Cardiac muscle cell (in vitro differentiated cells and primary cell): ENCODE measurements at places on chromosomes 7 and 10. TPM values are rescaled to one million over a fixed set of nuclear protein-coding genes. Genes with fewer than 3 reads are reported as not detected.

DNA sequence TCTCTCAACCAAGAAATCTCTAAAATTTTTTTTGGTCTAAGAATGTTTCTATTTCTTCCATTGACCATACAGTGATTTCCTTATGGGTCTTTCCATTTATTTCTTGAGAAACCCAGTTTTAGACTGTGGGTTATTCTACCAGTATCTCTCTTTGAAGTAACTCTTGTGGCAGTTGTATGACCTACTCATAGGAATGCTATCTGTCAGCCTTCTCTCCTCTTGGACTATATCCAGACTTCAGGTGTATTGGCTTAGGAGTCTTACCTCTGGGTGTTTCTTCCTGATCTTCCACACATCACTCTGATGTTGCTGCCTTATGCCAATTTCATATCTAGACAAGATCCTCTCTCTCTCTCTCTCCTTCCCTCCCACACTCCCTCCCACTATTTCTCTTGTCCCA is 178.1 kb downstream of the BMPER start:
- no peak overlapping the region for H3K4me3 ChIP-seq
- DNase-seq: no peak
- H3K27me3 ChIP-seq: no peaks in the 10 kb centered on the region
- no peak overlapping the region for H3K27ac ChIP-seq
- H3K36me3 ChIP-seq: peaks cover 59% of the 10 kb centered on the region

DNA sequence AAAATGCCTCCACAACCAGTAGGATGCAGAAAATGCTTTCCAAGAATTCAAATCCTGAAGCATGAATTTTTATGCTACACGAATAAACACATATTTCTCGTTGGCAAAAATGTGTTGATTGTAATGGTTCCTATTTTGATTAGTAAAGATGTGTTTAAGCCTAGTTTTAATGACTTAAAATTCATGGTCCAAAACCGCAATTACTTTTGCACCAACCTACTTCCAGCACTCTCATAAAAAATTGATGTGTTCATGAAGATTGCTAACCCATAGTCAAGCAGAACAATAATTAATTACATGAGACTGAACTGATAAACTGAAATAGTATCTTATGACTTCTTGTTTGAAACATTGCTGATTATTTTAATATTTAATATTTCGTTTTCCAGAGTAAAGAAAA is 828.8 kb downstream of the CCSER2 start:
- no peak overlapping the region for H3K4me3 ChIP-seq
- no peaks in the 10 kb centered on the region for H3K36me3 ChIP-seq
- H3K27me3 ChIP-seq: no peaks in the 10 kb centered on the region
- peaks cover 19% of the 10 kb centered on the region for H3K4me1 ChIP-seq
- H3K27ac ChIP-seq: no peak overlapping the region

RASA4B gene
- 4.7 and 15.1 TPM in 2 replicates for total RNA-seq

MMD2 gene
- not detected in 2 replicates for total RNA-seq

ATG9B gene
- total RNA-seq: 7.1 and 8.4 TPM in 2 replicates

GRCh38 chr10:69375307-69376151 is 41.2 kb downstream of the TACR2 start:
- DNase-seq: peak; percentile 49
- peaks cover 47% of the 10 kb centered on the region for H3K36me3 ChIP-seq
- no peaks in the 10 kb centered on the region for H3K27me3 ChIP-seq
- peaks cover 8% of the 10 kb centered on the region for H3K4me1 ChIP-seq
- no peak overlapping the region for H3K27ac ChIP-seq

DNA sequence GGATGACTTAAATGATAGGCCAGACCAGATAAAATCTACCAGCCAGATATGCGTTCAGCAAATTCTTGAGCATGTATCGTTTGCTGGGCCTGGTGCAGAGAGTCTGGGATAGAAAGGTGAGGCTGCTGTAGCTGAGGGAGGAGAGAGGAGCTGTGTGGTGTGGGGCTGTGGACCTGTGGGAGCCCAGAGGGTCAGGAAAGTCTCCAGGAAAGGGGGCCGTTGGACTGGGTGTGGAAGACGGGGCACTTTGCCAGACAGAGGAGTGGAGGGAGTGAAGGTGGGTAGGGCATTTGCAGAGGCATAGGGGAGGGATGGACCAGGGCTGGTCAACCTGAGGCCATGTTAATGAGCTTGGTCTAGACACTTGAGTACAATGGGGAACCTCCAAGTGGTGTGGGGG is 124.7 kb upstream of the UNC5B start:
- H3K36me3 ChIP-seq: no peaks in the 10 kb centered on the region
- H3K4me1 ChIP-seq: peaks cover 3% of the 10 kb centered on the region
- no peak overlapping the region for H3K27ac ChIP-seq
- H3K4me3 ChIP-seq: no peak overlapping the region

- DNase-seq: no peak
- H3K27ac ChIP-seq: no peak overlapping the region
- no peaks in the 10 kb centered on the region for H3K27me3 ChIP-seq
- H3K36me3 ChIP-seq: no peaks in the 10 kb centered on the region
- H3K4me1 ChIP-seq: no peaks in the 10 kb centered on the region
Measured at GRCh38 chr10:125694883-125695282, 11.9 kb upstream of the TEX36 start.

- H3K4me1 ChIP-seq: peaks cover 12% of the 10 kb centered on the region
- H3K27ac ChIP-seq: no peak overlapping the region
- H3K36me3 ChIP-seq: no peaks in the 10 kb centered on the region
- H3K27me3 ChIP-seq: no peaks in the 10 kb centered on the region
Measured at GRCh38 chr7:38928506-38928905, 19.5 kb upstream of the VPS41 start.

- H3K27ac ChIP-seq: no peak overlapping the region
- H3K4me1 ChIP-seq: no peaks in the 10 kb centered on the region
- DNase-seq: no peak
- H3K36me3 ChIP-seq: no peaks in the 10 kb centered on the region
Measured at GRCh38 chr10:121240011-121240410, 358.2 kb downstream of the FGFR2 start.

CFAP46 gene
- 2.8 and 3.0 TPM in 2 replicates for total RNA-seq

SPDYE2B gene
- not detected in 2 replicates for total RNA-seq

CNNM1 gene
- 2.2 and 2.8 TPM in 2 replicates for total RNA-seq

- no peaks in the 10 kb centered on the region for H3K27me3 ChIP-seq
- no peak overlapping the region for H3K4me3 ChIP-seq
- H3K36me3 ChIP-seq: no peaks in the 10 kb centered on the region
- peaks cover 2% of the 10 kb centered on the region for H3K4me1 ChIP-seq
- no peak for DNase-seq
Measured at GRCh38 chr7:37382546-37383088, 66.0 kb downstream of the ELMO1 start.

DNA sequence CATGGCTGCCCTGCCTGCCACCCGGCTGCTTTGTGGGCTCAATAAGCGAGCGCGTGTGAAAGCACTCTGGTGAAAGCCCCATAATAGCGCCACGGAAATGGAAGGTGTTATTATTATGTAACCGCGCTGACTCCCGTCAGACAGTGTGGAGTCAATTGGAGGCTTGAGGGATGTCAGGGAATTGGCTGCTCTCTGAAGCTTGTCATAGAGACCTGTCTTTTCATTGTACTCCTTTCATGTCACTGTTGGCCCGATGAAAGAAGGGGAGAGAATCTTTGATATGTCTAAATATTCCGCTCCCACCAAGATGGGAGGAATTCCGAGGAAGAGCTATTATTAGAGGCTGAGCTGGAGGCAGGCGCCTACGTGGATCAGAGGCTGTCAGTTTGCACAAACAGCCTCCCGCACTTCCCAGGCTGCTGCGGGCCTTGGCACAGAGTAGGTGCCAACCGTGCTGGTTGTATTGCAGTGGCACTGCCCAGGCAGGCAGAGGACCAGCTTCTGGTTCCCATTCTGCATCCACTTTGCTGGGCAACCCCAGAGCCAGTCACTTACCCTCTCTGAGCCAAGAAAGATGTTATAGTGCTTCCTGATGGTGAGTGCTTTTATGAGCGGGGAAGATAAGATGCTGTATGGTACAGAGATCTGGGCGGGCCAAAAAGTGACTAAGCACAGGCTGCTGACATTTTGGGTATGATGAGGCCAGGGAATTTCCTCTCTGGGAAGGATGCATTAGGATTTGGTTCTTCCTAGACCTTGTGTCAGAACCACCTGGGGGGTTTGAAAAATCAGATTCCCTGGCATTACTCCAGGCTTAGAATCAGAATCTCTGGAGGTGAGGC is 151.4 kb downstream of the RPS24 start:
- no peaks in the 10 kb centered on the region for H3K36me3 ChIP-seq
- no peak overlapping the region for H3K27ac ChIP-seq
- peaks cover 2% of the 10 kb centered on the region for H3K27me3 ChIP-seq
- no peak overlapping the region for H3K4me3 ChIP-seq
